Activated T-helper 9 cell treated with anti-CD3 and anti-CD28 coated beads, Interleukin-2, amount 50 U/mL, for 16 hours (primary cell): ENCODE measurements at places on chromosomes 5 and 9.

DNA sequence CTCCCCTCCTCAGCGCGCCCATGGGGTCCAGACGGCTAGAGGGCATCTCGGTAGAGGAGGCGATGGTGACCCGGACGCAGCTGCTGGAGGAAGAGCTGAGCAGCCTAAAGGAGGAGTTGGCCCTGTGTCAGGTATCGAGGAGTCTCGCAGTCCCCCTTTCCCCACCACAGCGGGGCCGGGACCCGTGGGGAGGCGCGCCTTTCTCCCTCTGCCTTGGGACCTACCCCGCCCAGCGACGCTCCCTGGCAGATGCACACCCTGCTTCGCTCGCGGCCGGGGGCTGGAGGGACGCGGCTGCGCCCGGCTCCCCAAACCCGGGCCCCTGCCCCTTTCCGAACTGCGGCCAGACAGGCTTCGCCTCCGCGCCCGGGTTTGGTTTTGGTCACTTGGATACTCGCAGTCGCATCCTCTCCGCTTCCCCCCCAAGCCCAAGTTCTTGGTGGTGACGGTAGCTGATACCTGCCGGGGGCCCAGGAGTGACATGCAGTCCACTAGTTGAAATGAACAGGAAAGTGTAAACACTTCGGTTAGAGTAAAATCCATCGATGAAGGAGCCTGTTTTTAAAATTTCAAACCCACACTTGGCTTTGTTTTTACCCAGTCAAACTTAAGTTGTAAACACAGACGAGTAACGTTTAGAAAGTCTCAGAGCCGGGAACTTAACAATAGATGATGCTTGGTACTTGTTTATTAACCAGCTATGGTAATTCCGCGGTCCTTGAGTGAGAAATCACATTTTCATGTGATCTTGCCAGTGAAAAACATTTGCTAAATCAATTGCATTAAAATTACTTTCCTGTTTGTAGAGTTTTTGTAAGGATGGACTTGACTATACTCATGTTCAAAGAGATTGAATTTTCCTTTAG lies 688 bp downstream of the CNTLN start:
- DNase-seq: no peak

GRCh38 chr9:2126331-2126803 lies 111.2 kb downstream of the SMARCA2 start:
- no peak for DNase-seq

GRCh38 chr5:68250661-68251298 lies 35.2 kb downstream of the PIK3R1 start:
- DNase-seq: no peak

- no peak for DNase-seq
These were observed 253.8 kb downstream of the CHSY3 start for GRCh38 chr5:130158036-130158435.

DNA sequence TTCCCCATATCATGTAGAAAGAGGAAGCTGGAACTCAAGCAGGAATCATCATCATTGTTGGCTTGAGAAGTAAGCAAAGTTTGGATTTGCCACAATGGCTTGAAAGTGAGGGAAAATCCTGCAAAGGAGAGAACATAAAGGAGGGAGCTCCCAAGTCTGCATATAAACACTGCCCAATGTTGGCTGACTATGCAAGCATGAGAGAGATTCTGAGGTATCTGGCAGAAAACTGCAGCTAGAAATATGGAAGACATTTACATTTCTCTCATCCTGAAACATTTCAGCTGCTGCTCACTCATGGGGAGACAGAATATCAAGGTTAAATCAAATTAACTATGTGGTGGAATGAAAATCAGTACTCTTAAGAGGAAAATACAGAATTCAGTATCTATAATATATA lies 415.6 kb upstream of the TNC start:
- no peak for DNase-seq

DNA sequence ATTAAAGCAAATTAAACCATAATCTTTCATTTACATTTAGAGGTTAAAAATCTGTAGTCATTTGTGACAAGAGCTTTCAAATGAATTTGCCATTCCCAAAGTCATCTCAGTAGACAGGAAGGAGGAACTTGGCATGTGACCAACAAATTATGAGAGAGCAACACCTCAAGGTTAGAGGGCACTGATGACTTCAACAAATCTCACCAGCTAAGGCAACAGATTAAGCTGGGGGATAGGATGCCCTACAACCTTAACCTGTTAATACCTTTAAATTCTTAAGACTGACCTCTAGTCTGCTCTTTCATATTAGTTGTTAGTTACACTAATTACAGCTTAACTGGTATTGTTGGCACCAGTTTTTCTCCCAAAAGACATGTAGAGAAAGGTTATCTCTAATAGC lies 18.4 kb downstream of the POU5F2 start:
- DNase-seq: no peak

DNA sequence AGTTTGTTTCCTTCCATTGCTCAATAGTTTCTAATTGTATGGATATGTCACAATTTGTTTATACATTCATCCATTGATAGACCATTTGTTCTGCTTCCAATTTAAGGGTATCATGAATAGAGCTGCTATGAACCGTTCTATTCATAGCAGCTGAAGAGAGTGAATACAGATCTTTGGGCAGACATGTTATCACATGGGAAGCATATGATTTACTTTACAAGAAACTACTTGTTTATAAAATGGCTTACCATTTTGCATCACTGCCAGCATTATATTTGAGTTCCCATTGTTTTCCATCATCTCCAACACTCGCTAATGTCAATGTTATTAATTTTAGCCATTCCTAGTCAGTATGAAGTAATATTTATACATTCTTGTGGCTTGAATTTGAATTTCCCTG lies 549.0 kb downstream of the MAT2B start:
- DNase-seq: no peak

- no peak for DNase-seq
These were observed 69.1 kb downstream of the PPARGC1B start for GRCh38 chr5:149799119-149799623.
